ENCODE measurements at places on chromosomes 12 and 14. TPM values are rescaled to one million over a fixed set of nuclear protein-coding genes. Genes with fewer than 3 reads are reported as not detected.
A peak's percentile ranks its signal among the peaks of the same experiment; 100 is the strongest.

GRCh38 chr14:52124791-52125684 lies 56.2 kb upstream of the NID2 start:
- no peak for DNase-seq

DNA sequence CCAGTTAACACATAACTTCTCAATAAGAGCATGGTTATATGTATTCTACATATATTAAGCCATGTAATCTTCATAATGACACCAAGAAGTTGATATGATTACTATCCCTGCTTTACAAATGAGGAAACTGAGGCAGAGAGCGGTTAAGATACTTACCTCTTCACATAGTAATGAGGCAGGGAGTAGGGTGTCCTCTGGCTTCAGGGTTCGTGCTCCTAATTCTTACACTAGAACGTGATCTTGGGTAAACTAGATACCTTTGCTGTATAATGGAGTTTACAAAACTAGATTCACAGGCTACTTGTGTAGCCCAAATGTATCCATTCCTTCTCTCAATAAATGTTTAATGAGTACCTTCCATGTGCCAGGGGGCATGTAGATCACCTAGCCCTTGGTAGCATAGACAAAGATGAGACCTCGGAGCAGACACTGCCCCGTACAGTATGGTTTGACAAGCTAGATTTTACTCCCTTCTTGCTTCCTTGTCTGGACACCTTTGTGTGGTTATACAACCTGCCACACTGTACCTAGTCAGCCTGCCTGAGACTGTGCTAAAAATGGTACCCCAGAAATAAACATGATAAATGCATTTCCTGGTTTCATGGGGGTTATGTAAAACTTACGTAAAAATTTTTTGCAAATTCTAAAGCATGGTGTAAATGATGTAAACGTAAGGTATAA lies 991.8 kb downstream of the VRK1 start:
- no peak for DNase-seq

- DNase-seq = no peak
Measured at GRCh38 chr12:63900922-63901793, 56.7 kb downstream of the SRGAP1 start.

DNA sequence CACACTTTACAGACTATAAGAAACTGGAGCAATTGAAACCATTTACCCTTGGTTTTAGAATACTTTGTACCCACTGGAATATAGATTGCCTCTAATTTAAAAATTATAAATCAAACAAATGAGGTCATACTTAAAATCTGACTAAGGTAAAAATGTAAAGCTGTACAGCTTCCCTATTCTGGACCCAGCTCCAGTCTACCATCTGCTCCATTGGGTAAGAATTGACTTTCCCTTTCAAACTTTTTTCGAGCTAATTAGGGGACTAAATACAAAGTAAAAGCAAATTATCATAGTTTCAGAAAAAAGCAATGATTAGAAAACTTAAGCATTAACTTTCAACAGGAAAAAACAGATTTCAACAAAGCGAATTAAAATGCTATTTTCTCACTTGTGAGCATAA lies 4.3 kb downstream of the KRR1 start:
- no peak for DNase-seq

The LHX5 gene
- not detected for total RNA-seq

- no peak for DNase-seq
Measured at GRCh38 chr12:40745386-40745785, 53.1 kb downstream of the CNTN1 start.

DNA sequence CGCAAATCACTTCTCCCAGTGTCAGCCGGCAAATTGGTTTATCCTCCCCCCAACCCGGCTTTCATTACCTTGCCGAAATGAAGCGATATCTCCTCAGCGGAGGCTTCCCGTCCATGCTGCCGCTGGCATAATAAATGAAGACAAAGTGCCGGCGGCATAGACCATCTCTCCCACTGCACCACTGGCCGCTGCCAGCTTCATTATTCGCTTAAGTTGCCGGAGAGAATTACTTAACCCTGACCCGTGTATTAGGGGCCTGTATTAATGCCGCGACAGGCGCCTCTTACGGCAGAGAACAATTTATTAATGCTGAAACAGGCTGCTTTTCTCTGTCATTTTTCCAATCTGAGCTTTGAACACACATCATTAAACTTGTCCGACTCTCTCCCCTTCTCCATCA lies 17.5 kb upstream of the GPATCH2L start:
- DNase-seq = no peak

DNA sequence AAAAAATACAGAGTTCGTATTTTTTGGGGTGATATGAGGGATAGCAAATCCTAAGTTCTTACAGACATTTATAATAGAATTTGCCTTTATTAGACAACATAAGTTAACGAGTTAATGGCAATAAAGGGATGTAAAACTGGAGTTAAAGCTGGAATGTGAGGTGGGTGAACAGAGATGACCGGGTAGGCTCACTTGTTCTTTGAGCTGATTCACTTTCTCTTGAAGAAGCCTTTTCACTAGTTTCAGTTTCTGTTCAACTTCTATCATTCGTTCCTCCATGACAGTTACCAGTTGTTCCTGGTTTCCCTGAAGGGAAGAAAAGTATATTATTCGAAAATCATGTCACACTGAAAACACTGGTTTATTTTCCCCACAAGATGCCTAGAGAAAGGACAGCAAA lies 57.7 kb upstream of the SAV1 start:
- DNase-seq = no peak

The IRAK3 gene
- 3.2 TPM for total RNA-seq

DNA sequence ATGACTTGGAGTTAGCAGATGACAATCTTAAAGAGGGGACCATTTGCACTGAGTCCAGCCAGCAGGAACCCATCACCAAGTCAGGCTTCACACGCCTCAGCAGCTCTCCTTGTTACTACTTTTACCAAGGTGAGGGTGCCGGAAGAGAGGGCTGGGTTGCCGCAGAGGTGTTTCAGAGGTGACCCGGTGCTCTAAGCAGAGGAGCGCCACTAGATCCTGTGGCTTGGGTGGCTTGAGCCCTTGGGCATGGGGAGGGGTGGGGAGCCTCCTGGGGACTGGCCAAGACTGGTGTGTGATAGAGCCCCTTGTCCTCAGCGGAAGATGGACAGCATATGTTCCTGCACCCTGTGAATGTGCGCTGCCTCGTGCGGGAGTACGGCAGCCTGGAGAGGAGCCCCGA lies 17.7 kb downstream of the POP5 start:
- no peak for DNase-seq

DNA sequence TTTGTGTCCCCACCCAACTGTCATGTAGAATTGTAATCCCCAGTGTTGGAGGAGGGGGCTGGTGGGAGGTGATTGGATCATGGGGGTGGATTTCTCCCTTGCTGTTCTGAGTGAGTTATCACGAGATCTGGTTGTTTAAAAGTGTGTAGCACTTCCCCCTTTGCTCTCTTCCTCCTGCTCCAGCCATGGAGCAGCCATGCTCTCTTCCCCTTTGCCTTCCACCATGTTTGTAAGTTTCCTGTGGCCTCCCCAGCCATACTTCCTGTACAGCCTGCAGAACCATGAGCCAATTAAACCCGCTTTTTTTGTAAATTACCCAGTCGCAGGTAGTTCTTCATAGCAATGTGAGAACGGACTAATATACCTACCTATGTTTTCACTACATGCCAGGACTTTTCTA lies 2.6 kb upstream of the POC1B start:
- no peak for DNase-seq

DNA sequence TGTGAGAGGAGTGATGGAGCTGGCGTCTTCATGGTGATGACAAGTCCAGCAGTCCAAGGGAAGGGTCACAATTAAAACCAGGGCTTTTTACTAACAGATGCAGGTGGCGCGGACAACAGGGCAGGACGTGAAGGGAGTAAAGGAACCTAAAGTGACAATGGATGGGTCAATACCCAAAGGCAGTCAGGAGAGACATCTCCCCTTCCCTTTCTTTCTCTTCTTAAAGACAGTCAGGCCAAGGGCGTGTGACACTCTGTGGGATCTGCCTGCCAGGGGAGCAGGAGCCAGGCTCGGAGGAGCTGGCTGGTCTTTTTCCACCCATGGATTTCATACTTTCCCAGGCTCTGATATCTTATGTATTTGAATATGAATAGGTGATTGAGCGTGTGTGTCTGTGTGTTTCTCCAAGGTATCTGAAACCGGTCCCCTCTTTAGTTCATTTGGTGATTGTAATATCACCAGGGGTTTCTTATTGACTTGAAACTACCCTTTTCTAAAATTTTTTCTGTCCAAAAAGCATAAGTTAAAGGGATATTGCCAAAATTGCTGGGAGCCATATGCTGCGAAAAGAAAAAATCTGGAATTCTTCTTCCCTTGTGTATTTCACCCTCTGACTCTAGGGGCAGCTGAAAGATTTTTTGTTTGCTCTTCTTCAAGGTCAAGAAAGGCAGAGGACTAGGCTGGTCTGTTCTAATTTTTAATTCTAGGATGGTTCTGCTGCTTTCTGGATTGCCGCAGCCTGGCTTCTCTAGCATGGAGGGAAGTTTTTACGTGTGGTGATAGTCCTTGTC lies 61.8 kb downstream of the FBXL14 start:
- DNase-seq = no peak

- no peak for DNase-seq
Measured at GRCh38 chr14:68564191-68564825, 228.6 kb downstream of the ZFP36L1 start.

GRCh38 chr14:50954811-50955372 lies 10.6 kb upstream of the PYGL start:
- DNase-seq = no peak

GRCh38 chr14:57314396-57315089 lies 45.8 kb downstream of the AP5M1 start:
- DNase-seq = no peak

DNA sequence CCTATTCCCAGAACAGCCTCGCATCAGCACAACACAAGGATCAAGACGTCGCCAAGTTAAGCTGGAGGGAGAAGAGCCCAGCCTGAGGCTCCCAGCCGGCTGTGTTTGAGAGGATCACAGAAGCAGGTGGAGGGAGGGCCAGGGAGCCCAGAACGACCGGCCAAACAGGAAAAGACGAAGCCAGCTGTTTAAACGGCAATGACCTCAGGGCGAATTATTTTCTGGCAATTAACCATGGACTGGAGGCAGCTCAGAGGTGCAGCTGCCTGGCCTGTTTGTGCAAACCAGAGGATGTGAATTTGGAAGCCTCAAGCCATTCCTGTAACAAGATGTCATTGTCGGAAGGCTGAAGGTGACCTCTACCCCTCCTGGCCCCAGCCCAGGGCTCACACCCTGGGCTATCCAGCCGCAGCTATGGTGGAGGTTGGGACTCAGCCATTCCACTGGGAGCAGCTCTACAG lies 175.8 kb upstream of the PRMT8 start:
- DNase-seq = no peak

The NKX2-1 gene
- not detected for total RNA-seq

DNA sequence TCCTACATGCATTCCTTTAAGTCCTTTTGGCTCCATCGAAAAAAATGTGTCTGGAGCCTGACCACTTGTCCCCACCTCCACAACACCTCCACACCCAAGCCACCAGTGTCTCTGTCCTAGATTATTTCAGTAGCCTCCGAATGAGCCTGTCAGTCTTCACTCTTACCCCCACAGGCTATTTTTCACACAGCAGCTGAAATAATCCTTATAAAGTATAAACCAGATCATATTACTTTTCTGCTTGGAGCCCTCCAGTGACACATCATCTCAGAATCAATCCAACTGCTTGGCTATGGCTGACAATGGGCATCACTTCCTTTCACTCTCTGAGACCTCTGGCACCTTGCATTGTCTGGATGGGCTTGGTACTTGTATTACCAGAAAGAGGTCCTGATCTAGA lies 44.9 kb downstream of the BBS10 start:
- DNase-seq = no peak

DNA sequence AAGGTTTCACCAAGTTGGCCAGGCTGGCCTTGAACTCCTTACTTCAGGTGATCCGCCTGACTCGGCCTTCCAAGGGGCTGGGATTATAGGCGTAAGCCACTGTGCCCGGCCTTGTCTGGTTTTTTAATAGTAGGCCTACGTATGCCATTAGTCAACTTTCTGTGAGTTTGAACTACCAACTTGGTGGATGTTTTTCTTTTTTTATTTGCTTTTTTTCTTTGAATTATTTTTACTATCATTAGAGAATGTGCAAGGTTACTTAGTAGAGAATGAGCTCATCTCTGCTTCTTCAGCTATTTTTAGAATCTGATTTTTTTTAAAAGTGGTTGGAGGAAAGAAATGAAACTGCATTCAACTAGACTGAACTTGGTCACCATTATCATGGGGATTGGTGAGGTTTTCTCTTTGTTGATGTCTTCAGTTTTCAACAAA lies 51.4 kb downstream of the HMGA2 start:
- DNase-seq = no peak

The KRT72 gene
- total RNA-seq = not detected

DNA sequence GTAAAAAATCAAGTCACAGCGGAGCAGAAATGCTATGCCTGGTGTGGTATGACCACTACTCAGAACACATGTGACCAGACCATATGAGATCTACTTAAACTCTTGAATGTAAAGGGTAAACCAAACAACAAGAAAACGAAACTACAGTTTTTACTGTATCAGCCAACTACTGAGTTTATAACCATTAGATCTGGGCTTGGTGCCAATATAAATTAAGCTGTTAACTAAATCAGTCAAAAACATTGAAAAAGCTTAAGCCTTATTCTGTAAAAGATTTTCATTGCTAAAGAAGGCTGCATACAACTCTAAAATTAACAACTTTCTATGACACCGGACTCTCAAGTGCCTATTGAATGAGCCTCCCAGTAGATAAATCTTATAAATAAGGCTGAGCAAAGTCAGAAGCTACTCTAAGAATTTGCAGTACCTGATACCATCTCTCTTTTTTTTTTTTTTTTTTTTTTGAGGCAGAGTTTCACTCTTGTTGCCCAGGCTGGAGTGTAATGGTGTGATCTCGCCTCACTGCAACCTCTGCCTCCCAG lies 35.4 kb downstream of the SPTLC2 start:
- no peak for DNase-seq

DNA sequence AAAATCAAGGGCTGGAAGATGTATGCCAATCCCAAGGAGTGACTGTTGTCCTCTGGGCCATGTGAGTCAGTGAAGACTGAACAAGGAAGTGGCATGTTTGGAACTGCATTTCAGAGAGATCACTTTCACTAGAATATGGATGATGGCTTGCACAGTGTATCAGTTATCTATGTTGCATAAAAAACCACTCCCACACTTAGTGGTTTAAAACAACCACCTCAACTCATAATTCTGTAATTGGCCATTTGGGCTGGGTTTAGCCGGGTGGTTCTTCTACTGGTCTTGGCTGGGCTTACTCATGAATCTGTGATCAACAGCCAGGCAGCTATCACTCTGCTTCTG lies 15.4 kb downstream of the BDKRB1 start:
- DNase-seq = no peak

- DNase-seq = peak; percentile 17
Measured at GRCh38 chr12:12505544-12506495, 56.8 kb downstream of the DUSP16 start.

- DNase-seq = no peak
Measured at GRCh38 chr12:12396694-12397093, 39.8 kb downstream of the BORCS5 start.

- DNase-seq = no peak
Measured at GRCh38 chr12:84730561-84731162, 181.9 kb downstream of the SLC6A15 start.

- DNase-seq = no peak
Measured at GRCh38 chr14:80425686-80426085, 214.4 kb upstream of the DIO2 start.

Data from activated T-helper 1 cell treated with anti-CD3 and anti-CD28 coated beads, Interleukin-12 subunit alpha, Interleukin-12 subunit beta, Interleukin-2, Interleukin-4 antibody, amounts not matched to agents 30 ng/mL and 10 ng/mL and 1 ng/mL, durations not matched to agents 14 hours and 24 hours and 36 hours (primary cell).